ENCODE measurements at places on chromosomes 11 and 22.

- no peak for DNase-seq
These were observed 13.3 kb upstream of the IL10RA start for GRCh38 chr11:117972629-117973502.

- no peak for DNase-seq
These were observed 19.0 kb downstream of the MICAL3 start for GRCh38 chr22:18005201-18005926.

GRCh38 chr11:69339983-69340565 lies 46.1 kb downstream of the MYEOV start:
- DNase-seq, result no peak

GRCh38 chr22:29617922-29618629 lies 14.6 kb downstream of the NF2 start:
- DNase-seq, result peak; percentile 91

- DNase-seq, result no peak
These were observed 86.8 kb upstream of the MTMR2 start for GRCh38 chr11:96010683-96011082.

DNA sequence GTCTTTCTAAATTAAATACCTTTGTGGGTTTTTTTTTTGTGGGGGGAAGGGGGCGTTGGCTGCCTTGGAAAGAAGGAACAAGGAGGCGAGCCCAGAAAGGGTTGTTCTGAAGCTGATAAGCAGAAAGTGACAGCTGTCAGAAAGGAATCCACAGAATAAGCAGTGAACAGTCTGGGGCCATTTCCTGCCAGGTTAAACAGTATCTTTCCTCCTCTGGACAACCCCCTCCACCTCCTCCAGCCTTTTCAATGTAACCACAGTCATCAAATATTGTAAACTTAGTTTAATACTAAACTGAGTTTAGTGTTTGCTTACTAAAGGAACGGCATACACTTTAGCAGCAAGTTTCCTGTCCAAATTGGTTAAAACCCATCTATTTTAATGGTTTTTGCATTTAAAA lies 271.2 kb upstream of the SYN3 start:
- no peak for DNase-seq

GRCh38 chr22:27857443-27857842 lies 55.9 kb upstream of the MN1 start:
- DNase-seq, result peak; percentile 63

DNA sequence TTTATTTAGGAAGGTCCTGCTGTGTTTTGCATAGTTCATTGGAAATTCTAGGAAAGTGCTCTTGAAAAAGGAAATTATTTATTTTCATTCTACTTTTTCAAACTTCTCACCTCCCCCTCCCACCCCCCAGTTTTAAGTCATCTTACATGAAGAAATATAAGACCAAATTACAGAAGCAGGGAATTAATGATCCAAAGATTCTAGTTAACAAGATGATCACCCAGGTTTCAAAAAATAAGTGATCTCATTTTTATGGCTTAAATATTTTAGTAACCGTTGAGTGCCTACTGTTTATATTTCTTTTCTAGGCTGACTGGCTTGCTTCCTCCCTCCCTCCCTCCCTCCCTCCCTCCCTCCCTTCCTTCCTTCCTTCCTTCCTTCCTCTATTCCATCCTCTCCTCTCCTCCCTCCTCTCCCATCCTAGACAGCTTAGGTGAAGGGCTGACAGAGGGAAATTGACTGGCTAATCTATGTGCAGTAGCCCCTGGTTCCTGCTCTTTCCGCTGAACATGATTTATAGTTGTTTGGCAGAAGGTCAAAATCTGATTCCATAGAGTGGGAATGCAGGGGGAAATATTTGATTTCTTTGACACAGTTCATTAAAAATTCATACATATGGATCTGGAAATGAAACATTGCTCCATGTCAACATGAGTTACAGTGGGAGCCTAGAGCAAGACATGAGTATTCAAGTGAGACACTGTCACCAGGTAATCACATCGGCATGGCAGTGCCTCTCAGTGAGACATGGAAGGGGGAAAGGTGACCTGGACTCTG lies 123.4 kb downstream of the COMMD9 start:
- DNase-seq, result no peak

GRCh38 chr11:113176599-113177360 lies 137.6 kb upstream of the TTC12 start:
- DNase-seq, result peak; percentile 64

GRCh38 chr22:29146091-29146560 lies 59.6 kb upstream of the EMID1 start:
- DNase-seq, result no peak

GRCh38 chr11:36822829-36823228 lies 224.8 kb upstream of the RAG2 start:
- DNase-seq, result no peak

DNA sequence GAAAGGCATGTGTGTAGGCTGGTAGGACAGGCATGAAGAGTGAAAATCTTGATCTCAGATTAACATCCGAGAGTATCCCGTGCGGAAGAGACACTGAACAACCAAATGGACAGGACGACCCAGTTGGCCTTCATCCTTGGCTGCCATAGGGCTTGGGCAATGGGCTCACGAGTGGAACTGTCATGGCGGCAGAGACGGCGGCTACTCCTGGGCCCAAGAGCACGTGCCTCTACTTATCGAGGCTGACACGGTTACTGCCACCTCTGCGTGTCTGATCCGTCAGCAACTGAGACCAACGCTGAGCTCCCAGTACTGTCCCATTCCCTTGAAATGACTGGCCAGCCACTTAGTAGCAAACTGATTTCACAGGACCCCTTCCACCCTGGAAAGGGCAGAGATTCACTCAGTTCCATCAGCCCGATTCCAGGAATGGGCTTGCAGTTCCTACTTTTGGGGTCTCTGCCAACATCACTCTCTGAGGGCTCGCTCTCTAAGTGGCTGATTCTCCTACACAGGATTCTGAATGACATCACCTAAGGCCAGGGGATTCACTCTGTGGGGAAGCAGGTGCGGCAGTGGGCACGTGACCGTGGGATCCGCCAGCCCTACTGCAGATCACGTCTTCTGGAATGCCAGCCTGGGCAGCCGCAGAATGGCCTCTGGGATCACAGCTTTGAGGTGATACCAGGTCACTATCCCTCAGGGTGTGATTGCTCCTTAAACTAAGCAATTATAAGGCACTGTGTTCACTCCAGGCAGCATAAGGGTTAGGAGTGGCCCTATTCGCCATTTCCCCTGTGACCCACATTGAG lies 97.8 kb downstream of the RPS6KA4 start:
- no peak for DNase-seq

- DNase-seq, result no peak
These were observed 68.3 kb upstream of the POU2AF2 start for GRCh38 chr11:111177037-111177871.

- peak; percentile 100 for DNase-seq
These were observed 34.3 kb upstream of the MICAL2 start for GRCh38 chr11:12075822-12076821.

DNA sequence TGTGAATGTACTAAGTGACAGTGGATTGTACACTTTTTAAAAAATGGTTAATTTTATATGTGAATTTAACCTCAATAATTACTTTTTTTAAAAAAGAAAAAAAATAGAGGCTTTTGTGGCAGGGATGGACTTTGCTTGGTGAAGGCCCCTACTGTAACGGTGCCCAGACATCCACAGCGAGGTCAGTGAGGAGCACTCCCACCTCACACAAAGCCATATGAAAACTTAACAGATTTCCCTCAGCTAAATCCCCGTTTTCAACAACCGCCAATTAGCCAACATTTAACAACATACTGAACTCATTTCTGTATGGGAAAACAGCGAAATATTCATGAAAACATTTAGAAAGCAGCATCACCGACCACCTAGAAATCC lies 642 bp upstream of the C11orf58 start:
- DNase-seq, result no peak

DNA sequence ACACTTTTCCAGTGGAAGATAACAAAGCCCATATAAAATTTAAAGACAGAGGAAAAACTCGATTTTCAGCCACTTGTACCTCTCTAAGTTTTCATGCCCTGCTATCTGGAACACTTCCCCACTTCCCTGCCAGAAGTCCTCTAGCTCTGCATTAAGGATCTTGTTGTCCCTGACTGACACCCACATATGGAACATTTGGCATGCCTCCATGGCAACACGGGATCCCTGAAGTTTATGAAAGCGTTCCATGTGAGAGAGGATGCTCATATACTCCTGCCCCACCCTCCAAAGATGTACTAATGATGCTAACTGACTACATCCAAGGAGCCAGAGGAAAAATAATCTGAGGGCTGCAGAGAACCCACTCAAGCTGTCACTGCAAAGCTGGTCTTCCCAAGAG lies 8.8 kb upstream of the C11orf91 start:
- DNase-seq, result no peak

DNA sequence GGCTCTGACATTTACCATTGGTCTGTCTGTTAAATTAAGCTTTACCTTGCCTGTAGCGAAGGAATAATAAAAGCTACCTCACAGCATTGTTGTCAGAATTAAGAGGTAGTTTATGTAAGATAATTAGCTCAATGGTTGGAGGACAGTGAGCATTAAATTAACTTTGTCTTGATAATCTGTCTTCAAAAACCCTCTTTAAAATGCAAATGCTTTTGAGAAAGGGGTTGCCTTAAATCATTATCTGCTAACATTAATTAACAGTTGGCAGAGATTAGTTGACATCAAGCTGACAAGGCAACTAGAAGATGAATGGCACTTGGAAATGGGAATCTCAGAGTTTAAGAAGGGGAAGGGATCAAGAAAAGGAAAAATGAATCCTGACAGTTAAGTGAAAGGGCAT lies 761.1 kb upstream of the ARHGAP42 start:
- DNase-seq, result no peak

DNA sequence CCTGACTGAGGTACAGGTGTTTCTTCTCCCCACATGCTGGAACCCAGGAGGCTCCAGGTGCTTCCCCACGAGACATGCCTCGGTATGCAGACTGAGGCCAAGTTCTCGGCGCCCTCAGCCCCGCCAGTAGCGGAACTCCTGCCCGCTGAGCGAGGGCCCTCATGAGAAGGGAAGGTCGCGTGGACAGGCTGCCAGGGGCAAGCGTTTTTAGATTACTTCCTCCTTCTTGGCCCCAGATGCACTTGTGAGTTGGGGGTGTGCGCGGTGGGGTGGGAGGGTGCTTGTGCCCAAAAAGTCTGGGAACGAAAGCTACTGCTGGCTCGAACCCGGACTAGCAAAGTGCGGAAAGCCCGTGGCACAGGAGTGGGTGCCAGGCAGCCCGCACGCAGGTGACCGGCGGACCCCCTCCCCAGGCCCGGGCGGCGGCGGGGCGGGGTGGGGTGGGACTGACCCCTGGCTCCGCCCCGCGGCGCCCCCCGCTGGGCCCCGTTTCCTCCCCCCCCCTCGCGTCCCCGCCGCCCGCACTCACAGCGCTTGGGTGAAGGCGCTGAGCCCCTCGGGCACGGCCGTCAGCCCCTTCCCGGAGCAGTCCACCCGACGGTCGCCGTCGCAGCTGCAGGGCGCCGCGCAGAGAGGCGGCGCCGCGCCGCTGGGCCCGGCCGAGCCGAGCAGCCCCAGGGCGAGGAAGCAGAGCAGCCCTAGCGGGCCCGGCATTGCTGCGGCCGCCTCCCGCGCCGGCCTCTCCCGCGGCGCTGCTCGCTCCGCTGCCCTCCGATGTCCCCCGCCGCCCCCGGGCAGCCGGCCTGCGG lies 797 bp downstream of the LGR4 start:
- peak; percentile 46 for DNase-seq

GRCh38 chr11:65427691-65428577 lies 5.3 kb downstream of the NEAT1 start:
- peak; percentile 89 for DNase-seq

- no peak for DNase-seq
These were observed 17.6 kb downstream of the DAGLA start for GRCh38 chr11:61697764-61698163.

- DNase-seq, result no peak
These were observed 191.5 kb upstream of the BLID start for GRCh38 chr11:122307476-122308035.

All from M059J (cell line).